Adrenal gland (tissue), 19 donors: ENCODE measurements at places on chromosomes 5 and 9.

GRCh38 chr5:68962757-68963484 is 130.9 kb upstream of the SLC30A5 start:
- DNase-seq = peak; percentile 69

GRCh38 chr5:106418196-106418595 is 1252.5 kb downstream of the EFNA5 start:
- DNase-seq = no peak

DNA sequence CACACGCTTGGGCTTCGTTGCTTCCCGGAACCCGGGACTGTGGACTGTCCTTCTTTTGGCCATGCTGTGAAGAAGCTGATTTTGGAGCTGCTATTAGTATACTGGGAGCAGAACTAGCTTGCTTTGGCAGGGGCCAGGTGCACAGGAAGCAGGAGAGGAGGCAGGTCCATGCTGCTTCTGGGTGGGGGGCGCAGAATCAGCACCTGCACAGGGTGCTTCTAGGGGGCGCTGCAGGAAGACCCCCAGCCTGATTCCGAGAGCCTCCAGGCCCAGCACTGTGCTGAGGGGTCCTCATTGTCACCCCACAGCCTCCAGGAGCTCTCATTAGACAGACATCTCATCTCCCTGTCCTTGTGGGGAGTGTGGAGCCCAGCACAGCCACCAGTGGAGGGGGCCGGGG is 252.6 kb upstream of the IRX4 start:
- no peak for DNase-seq

DNA sequence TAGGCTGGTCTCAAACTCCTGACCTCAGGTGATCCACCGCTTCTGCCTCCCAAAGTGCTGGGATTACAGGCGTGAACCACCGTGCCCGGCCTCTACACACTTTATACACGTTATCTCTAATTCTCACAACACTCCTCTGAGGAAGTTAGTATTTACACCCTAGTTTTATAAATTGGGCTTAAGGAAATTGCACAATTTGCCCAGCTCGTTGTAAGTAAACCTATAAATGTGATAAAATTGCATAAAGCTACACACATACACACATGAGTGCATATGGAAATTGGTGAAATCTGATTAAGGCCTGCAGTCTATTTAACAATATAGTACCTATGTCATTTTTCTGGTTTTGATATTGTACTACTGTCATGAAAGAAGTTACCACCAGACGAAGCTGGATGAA is 4.4 kb upstream of the SLC4A9 start:
- DNase-seq = no peak

GRCh38 chr5:178324481-178325310 is 92.1 kb upstream of the PHYKPL start:
- DNase-seq = no peak

DNA sequence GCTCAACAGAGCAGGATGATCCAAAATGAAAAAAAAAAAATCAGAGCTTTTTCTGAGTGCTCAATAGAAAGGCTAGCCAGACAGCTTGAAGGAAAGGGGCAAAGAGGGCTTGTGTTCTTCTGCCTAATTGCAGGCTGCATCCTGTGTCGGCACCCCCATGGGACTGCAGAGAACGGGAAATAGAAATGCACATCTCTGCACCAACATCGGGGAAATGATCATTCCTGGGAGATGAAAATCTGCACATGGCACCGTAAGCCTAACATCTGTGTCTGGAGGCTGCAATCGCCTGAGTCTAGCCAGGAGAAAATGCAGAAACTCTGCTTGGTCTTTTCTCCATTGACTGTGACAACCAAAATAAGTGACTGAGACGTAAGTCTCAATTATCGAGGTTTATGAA is 243.9 kb downstream of the ICE1 start:
- no peak for DNase-seq

GRCh38 chr5:168899673-168900072 is 320.5 kb upstream of the PANK3 start:
- DNase-seq = no peak

- DNase-seq = no peak
Observed at GRCh38 chr5:368183-369084, 46.9 kb downstream of the AHRR start.

DNA sequence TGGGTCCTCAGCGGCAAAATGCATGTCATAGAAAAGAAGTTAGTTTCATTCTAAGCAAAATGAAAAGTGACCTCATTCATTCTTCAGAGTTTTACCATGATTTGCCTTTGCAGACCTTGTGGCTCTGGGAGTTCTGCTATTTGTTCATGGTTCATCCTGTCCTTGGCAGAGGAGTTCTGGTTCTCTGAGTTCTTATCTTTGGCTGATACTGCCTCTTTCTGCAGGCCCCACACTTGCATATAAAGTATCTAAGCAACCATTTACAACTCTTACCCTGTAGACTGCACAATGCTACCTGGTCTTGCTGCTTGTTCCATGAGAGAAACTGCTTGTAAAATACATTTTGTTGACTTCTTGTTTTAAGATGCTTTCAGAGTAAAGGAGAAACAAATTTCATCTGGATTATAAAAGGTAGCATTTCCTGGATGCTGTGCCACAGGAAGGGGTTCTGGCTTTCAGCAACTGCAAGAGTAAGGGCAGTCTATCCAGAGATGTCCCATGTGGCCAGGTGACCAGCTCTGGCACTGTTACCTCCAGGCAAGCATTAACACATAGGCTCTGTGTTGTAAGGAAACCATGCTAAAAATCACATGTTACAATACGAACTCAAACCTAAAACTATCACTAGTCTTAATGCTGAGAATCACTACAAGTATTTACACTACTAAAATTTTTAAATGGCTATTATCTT is 513.2 kb downstream of the SPOCK1 start:
- DNase-seq = no peak

GRCh38 chr9:98862936-98863335 is 55.5 kb downstream of the GALNT12 start:
- DNase-seq = no peak

- DNase-seq = no peak
Observed at GRCh38 chr5:155595791-155596190, 582.2 kb downstream of the KIF4B start.

- peak; percentile 35 for DNase-seq
Observed at GRCh38 chr5:137666461-137666850, 69.4 kb downstream of the KLHL3 start.

GRCh38 chr9:8727191-8727590 is 927.6 kb upstream of the DMAC1 start:
- DNase-seq = no peak

DNA sequence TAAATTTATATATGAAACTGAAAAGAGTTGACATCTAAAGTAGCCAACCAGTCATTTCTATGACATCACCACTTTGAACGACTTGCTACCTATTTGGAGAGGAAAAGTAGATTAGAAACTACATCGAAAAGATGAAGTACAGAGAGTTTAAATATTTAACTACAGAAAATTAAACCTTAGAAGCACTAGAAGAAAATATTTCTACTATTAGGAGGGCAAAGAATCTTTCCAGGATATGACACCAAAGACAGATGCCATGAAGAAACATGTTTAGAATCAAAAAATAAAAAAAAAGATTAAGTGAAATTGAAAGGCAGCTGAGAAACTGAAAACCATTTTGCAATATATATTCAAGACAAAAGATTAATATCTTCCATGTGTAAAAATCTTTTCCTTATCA is 144.7 kb downstream of the COL23A1 start:
- no peak for DNase-seq

- peak; percentile 65 for DNase-seq
Observed at GRCh38 chr9:13278368-13279246, 885 bp downstream of the MPDZ start.

- DNase-seq = no peak
Observed at GRCh38 chr5:109155625-109156024, 254.1 kb downstream of the PJA2 start.
